Fibroblast of skin of scalp (primary cell): ENCODE measurements at places on chromosomes 5 and 9.

DNA sequence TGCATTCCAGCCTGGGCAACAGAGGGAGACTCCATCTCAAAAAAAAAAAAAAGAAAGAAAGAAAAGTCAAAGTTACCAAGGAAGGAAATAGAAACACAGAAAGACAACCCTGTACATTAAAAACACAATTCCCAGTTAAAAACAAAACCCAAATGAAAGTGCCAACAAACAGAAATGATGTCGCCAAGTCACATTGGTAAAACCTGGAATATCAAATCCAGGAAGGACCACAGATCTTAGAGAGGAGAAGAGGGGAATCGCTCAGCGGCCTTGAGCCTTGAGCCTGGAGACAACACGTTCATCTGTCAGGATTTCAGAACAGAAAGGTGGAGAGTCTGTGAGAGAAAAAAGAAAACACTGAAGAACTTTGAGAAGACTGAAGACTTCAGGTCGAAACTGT lies 1.2 kb upstream of the ZDHHC11 start:
- no peak for DNase-seq

DNA sequence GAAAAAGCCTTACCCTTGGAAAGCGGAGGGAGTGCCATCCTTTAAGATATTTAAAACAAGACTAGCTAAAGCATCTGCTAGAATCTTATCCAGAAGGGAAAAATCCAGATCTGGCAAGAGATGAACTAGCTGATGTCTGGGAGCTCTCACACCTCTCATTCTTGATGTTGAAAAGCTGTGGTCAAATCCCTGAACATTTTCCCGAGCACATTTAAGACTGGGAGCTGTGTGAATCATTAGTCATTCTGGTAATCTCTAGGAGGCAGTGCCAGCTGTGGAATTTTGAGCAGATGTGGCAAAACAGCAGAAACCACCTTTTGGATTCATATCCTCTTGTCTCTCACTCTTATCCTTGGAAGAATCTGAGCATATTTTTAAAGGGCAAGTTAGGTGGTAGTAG lies 218.0 kb downstream of the MAN2A1 start:
- peak; percentile 76 for DNase-seq

- no peak for DNase-seq
These were observed 10.1 kb downstream of the CAMK2A start for GRCh38 chr5:150279330-150280020.

DNA sequence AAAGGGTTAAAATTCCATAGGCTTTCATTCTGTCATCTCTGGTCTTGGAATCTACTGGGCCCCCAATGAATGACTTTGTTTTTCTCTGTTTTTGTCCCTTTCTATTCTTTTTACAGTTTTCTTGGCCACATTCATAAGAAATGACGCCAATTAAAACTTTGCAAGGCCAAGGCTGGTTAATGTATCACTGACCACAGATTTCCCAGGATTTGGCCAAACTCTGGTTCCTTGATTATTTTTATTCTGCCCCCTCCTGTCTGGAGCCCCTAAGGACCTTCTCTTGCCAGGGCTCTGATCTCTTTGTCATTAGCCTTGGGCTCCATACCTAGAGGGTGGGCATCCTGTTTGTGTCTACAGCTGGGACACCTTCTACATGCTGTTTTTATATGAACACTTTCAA lies 388.9 kb upstream of the PAPPA start:
- peak; percentile 29 for DNase-seq

DNA sequence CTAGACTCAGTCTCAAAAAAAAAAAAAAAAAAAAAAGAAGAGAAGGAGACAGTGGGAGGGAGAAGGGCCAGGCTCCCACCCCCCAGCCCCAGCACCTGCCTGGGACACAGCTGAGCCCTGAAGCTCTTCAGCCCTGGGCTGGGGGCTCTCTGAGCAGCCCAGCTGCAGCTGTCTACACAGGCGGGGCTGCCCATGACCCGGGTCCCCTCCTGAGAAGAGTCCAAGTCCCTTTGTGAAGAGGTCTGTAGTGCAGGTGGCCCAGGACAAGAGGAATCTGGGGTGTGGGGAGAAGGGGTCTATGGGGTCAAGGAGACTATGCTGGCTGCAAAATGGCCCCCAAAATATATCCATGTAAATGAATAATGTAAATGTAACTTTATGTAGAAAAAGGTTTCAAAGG lies 6.7 kb upstream of the LCN2 start:
- DNase-seq: no peak

DNA sequence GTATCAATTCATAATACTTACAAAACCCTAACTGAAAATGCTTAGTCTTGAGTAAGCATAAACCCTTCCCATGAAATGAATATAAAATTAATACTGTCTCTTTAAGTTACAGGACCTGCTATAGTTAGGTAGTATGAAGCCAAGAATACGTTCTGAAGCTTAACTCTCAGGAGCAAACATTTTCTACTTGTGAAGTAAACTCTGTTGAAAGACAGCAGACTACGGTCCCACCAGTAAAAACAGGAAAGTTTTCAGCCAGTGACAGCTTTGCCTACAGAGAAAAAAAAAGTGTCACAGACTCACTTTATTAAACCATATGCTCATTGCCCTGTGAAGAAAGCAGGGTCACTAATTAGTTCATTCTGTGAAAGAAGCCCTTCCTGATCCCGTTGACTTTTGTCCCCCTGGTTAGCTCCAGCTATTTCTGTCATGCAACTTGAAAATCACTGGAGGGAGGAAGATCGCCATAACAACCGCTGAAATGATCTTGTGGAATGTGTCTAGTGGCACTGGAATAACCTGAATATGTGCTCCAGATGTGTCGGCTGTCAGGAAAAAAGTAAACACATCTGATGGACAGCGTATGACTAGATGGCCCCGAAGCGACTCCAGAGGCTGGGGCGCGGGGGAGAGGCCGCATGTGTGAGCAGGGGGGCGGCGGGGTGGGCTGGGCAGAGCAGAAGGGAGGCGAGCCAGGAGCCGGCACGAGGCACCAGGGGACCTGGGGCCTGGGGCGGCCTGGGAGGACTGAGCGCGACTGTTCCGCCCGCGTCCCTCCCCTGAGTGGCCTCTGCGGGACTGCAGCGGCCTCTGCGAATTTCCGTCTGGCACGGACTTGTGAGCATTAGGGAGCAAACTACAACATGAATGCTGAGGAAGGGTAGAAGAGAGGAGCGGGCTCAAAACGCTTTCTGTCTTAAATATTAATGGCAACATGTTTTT lies 41.9 kb downstream of the BNC2 start:
- peak; percentile 79 for DNase-seq

DNA sequence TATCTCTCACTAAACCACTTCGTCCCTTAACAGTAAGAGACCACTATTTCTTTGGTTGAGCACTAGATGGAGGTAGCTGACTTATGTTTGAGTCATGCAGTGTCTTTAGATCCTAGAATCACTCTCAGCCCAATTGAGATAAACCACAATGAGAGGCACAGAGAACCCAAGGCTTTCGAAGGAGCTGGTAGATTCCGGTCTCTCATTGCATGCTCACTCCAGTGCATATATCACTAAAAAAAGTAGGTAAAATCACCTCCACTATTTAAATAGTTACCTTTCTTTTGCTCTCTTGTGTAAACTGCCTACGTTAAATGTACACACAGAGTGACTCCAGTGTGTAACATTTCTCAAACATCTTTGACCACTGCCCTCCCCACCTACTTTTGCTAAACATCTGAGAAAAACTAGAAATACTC lies 27.6 kb downstream of the ACTL7A start:
- DNase-seq: peak; percentile 28

- peak; percentile 68 for DNase-seq
These were observed 439.0 kb upstream of the PTGER4 start for GRCh38 chr5:40240671-40241070.

GRCh38 chr5:173069671-173070070 lies 13.5 kb downstream of the CREBRF start:
- no peak for DNase-seq

- no peak for DNase-seq
These were observed 260.3 kb downstream of the NDUFS4 start for GRCh38 chr5:53820802-53821171.
